Right cardiac atrium (tissue), 5 donors: ENCODE measurements at places on chromosomes 3 and 15. TPM values are rescaled to one million over a fixed set of nuclear protein-coding genes. Genes with fewer than 3 reads are reported as not detected.

GRCh38 chr3:130854208-130854864 is 39.5 kb upstream of the ATP2C1 start:
- DNase-seq: no peak

DNA sequence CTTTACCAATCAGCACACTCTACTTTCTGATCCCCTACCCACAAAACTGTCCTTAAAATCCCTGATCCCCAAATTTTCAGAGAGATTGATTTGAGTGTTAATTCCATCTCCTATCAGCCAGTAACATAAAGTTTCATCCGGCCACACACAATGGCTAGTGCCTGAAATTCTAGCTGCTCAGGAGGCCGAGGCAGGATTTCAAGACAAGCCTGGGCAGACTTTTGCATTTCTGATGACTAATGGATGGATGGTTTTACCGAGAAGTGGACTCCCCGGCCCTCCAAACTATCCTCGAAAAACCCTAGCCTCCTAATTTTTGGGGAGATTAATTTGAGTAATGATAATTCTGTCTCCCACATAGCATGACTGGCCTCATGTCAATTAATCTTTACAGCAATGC is 269.8 kb upstream of the POU1F1 start:
- no peak for DNase-seq

Gene DAPK2
- 83.6 TPM for total RNA-seq

- peak; percentile 73 for DNase-seq
Measured at GRCh38 chr15:74950078-74950908, 6.3 kb downstream of the RPP25 start.

GRCh38 chr3:73350996-73351395 is 273.7 kb downstream of the PDZRN3 start:
- no peak for DNase-seq

Gene ATP13A5
- not detected for total RNA-seq

DNA sequence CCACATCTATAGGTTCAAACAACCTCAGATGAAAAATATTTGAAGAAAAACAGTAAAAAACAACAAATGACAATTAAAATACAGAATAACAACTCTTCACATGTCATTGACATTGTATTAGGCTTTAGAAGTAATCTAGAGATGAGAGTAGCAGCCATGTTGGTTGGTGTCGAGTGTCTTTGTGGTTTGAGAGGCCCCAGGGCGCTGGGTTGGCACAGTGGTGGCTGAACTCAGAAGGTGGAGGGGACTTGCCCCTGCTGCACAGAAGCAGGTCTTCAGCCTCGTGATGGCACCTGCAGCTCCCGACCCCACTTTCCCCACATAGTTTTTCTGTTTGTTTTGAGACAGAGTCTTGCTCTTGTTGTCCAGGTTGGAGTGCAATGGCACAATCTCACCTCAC is 187.2 kb downstream of the OSBPL10 start:
- DNase-seq: no peak

DNA sequence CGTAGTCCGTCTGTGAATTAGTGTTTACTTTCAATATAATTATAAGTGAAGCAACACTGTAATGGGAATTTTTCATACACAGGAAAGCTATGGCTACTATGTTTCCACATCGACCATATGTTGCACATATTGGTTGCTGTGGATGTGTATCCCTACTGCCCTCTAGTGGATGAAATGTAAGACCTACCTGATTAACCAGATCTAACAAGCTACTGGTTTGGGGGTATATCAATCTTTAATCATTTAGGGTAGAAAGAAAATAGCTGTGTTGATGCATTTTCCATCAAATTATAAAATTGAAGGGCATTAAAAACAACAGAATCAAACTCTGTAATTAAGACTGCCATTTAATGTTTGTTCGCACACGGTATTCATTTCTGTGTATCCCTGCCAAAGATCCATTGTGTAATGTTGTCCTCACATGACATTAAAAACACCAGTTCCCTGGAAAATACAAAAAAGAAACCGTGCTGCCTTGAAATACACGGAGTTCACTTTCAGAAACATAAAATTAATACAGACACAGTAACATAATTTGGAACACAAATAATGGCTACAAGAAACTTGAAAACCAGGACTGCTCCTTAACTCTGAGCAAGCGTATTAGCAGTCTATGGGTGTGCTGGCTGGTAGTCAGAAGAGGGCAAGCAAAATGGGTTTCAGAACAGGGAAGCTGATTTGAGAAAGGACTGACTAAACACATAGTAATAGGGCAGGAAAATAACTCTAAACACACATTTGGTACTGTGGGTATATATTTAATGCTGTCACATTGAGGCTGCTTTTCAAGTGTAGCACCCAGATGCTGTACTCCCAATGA is 125.1 kb downstream of the TIGIT start:
- no peak for DNase-seq

Gene AKAP13
- total RNA-seq: 270 TPM

DNA sequence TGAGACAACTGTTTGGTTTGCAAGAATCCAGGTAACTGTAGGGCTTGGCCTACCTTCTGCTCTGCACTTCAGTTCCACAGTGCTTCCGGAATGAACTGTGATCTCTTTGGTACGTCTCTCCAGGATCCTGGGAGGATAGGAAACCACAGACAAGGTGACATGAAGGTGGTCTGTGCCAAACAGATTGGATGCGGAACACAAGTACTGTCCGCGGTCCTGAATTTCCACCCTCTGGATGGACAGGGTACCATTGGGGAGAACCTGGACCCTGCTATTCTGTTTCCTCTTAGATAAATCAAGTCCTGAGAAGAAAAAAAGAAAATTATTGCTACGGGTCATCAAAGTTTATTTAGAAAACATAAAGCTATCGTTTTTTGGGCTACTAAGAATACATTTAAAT is 17.3 kb downstream of the IGSF10 start:
- no peak for DNase-seq

Gene CNTN4
- total RNA-seq: 6.8 TPM

- no peak for DNase-seq
Measured at GRCh38 chr3:154956815-154957214, 123.3 kb upstream of the MME start.

DNA sequence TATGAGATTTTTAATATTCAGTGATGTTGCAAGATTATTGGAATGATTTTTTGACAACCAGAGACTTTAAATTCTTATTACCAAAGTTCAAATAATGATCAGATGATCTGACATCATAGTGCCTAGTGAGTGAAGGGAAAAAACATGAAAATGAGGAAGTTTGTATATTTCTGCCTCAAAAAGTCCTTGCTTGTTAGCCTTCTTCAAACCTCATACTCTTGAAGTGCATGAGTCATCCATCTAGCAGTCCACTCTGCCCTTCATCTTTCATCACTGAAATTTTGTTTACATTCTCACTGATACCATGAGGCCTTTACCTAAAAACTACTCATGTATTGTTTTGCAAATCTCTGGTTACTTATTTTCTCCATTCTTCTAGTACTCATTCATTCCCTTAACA is 23.9 kb upstream of the OR5H6 start:
- no peak for DNase-seq

GRCh38 chr3:105867712-105868430 is 941 bp downstream of the CBLB start:
- DNase-seq: no peak

GRCh38 chr3:177058648-177059047 is 138.6 kb downstream of the TBL1XR1 start:
- no peak for DNase-seq

Gene MOBP
- total RNA-seq: not detected

Gene MTFMT
- total RNA-seq: 17.4 TPM

- peak; percentile 72 for DNase-seq
Measured at GRCh38 chr15:81098861-81099651, 35.0 kb upstream of the CFAP161 start.

- DNase-seq: peak; percentile 34
Measured at GRCh38 chr15:85649372-85649771, 145.4 kb downstream of the KLHL25 start.

Gene SEMA3B
- total RNA-seq: 19.2 TPM

GRCh38 chr3:122255757-122256439 is 69.2 kb upstream of the CSTA start:
- no peak for DNase-seq

- DNase-seq: no peak
Measured at GRCh38 chr15:81029414-81030300, 28.9 kb downstream of the TLNRD1 start.

Gene FMN1
- total RNA-seq: 3.5 TPM

Gene ALDH1A2
- total RNA-seq: 53.2 TPM

Gene AP3B2
- total RNA-seq: 0.20 TPM

DNA sequence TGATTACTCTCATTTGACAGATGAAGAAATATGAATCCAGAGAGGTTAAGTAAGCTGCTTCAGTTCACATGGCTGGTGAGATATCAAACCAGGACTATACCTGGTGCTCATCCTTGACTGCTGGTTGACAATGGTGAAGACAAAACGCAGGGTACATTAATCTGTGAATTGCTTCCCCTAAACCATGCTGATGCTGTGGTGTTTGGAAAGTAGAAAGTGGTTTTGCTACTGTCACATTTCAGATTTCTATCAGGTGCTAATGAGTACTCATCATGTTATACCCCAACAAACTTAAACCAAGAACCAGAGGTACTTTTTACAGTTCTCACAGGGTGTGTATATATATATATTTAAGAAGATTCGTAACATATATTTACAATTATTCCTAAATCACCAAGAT is 85.0 kb upstream of the PRTG start:
- DNase-seq: no peak

- peak; percentile 46 for DNase-seq
Measured at GRCh38 chr15:71278989-71279756, 163.9 kb downstream of the THSD4 start.

Gene ZCWPW2
- total RNA-seq: 3.7 TPM

Gene ANKRD34C
- not detected for total RNA-seq

Gene SPESP1
- total RNA-seq: 5.3 TPM

DNA sequence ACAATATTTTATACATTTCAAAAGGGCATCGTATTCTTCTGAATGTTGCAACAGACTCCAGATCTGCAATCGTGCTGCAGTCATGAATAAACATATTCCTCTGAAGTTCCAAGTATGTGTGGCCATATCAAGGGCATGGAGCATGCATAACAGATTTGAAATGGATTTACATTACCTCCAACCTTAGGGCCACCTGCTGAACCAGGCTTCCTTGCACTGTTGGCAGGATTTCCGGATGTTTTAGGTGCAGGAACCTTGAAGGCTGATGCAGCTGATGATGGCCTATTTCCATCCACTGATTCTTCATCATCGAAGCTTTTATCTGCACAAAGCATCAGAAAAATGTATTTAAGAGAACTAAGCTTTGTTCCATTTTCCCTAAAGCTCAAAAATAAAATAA is 73.5 kb downstream of the CLASP2 start:
- no peak for DNase-seq

DNA sequence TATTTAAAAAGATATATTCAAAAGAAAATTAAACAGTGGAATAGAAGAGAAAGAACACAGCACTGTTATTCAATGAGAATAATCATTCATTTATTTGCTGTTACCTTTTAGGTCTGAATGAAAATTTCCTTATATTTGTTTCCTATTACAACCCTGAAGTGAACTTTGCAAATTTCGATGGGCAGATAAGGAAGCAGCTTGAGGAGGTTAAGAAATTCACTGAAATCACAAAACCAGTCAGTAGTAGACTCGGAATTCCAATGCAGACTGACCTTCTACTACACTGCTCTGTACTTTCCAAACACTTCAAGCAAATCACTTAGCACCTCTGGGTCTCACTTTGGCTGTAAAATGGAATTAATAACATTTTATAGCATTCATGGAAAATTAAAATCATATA is 172.0 kb upstream of the TP63 start:
- no peak for DNase-seq

Gene KCNH8
- total RNA-seq: 0.26 TPM

- no peak for DNase-seq
Measured at GRCh38 chr3:5055357-5056110, 66.6 kb upstream of the ARL8B start.

- no peak for DNase-seq
Measured at GRCh38 chr15:65641768-65642475, 20.2 kb downstream of the SLC24A1 start.

Gene IRAK2
- 0.71 TPM for total RNA-seq

Gene GREM1
- total RNA-seq: 0.56 TPM

Gene PTPRG
- 32.0 TPM for total RNA-seq

- no peak for DNase-seq
Measured at GRCh38 chr15:42349186-42349585, 10.1 kb upstream of the CAPN3 start.

DNA sequence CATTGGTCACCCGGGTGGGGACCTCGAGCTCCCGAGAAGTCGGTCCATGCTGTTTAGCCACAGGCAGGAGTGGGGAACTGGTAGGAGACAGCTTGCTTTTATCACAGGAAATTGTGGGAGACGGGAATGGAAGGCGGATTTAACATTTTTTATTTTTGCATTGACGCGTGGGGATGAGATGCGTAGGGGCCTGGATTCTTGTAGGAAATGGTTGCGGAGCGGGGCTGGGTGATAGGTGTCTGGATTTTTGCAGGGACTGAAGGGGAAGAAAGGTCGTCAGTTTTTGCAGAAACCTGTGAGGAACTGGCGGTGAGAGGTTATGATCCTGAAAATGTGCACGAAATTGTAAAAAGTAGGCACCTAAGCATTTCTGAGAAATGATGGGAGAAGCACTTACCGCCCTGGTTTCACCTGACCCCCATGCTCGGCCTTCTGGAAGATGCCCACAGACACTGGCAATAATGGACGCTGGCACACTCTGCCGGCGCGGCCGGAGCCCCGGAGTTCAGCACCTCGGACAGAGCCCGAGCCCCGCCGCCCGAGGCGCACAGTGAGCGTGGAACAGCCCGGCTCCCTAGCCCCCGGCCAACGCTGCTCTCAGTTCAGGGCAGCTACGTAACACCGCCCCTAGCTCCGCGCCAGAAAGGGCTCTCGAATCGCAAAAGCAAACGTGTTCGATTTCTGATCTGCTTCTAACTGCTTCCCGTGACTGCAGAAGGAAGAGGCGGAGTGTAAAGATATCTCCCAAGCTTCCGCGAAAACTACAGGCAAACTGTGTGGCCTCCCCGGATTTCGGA is 928 bp downstream of the ANKRD34C start:
- DNase-seq: peak; percentile 29

DNA sequence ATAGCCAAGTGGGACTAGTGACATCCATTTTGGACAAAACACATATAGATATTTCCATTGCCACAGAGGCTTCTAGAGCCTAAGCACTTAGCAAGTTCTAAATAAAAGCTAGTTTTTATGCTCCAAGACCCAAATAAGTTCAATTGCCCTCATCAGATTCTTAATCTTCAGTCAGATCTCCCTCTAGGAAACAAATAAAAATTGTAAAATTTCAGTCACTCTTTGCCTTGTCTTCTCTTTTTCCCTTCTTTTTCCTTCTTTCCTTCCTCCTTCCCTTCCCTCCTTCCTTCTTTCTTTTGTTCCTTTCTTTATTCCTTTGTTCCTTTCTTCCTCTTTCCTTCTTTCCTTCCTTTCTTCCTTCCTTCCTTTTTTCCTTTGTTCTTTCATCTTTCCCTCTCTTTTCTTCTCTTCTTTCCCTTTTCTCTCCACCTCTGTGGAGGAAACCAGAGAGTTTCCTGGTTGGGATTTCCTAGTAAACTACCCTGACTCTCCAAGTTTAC is 68.8 kb upstream of the GADL1 start:
- no peak for DNase-seq

Gene TMEM158
- total RNA-seq: 0.39 TPM

DNA sequence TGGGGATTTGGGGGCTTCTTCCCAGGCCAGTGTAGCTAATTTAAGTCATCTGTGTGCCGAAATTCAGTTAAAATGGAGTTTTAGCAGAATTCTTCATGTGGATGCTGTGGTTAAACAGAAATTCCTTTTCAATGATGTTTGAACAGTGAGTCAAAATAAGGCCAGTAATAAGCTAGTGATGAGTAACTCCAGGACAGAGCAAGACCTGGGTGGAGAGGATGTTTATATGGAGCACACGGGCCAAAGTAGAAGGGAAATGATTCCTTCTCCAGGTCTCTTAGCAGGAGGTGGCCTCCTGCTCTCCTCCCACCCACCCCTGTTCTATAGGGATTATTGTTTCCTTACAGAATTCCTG is 31.9 kb upstream of the UACA start:
- DNase-seq: no peak

Gene TMEM40
- 3.3 TPM for total RNA-seq
